ENCODE measurements at places on chromosomes 2 and 18. TPM values are rescaled to one million over a fixed set of nuclear protein-coding genes. Genes with fewer than 3 reads are reported as not detected.

DNA sequence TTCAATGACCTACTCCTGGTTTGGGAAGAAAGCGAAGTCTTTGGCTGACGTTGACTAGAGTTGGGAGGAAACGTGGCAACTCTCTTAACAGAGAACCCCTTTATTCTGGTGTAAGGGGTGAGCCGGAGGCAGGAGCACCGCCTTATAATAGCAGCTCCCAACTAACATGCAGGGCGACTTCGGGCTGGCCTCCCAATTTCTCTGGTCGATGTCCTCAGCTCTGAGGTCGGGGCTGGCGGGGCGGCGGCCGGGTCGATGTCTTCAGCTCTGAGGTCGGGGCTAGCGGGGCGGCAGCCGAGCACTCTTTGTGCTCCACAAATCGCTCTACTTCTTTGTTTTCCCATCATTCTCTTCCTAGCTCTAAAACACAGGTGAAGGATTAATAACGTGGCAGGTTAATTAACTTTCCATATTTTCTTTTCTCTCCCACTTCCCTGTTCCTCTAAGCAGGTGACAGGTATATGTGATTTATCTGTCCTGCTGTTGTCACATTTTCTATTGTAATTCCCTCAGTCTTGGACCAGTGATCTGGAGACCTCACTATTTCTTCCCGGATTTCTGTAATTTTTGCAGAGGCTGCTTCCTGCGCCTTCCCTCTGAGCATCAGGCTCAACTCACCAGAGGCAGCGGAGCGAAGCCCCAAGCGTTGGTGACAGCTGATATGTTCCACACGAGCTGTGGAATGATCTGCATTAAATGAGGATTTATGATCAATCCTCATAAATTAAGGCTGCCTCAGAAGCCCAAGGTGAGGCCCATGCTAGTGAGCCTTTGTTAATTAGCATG is 64.3 kb downstream of the ACKR3 start:
- DNase-seq = no peak

DNA sequence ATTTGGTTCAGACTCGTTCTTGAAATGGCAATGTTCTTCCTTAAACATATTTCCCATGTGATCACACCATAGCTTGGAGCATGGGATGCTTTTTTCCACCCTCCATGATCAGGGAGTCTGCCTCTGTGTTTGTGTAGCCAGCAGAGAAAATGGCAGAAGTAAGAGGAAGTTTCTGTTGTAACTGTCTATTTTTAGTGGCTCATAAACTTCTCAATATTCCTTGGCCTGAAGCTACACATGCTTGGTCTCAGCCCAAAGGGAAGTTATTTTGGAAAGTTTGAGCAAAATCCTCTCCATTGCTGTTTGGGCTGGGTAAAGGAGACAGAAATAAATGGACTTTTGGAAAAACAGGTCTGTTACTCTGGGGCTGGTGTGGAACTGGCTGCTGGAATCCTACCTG is 33.4 kb upstream of the ITGA6 start:
- no peak for DNase-seq

GRCh38 chr2:132669908-132670495 is at the start of gene LYPD1:
Gene LYPD1, minus strand, starts transcription at chr2:132670205. Its CDS starts 273 bp downstream, at chr2:132669932.
- DNase-seq = peak; percentile 67

- DNase-seq = no peak
Measured at GRCh38 chr2:63012541-63012940, 38.1 kb upstream of the OTX1 start.

DNA sequence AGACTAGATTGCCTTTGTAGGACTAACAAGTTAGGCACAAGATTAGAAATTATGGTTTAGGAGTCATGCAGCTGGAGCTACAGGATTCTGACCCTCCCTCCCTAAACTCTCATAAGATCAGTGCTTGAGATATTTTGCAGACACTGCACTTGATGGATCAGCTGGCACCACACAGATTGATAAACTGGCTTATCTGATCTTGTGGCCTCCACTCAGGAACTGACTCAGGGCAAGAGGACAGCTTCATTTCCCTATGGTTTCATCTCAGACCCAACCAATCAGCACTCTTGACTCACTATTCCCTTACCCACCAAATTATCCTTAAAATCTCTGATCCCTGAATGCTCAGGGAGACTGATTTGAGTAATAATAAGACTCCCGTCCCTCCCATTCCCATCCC is 152.3 kb downstream of the DIS3L2 start:
- DNase-seq = no peak

DNA sequence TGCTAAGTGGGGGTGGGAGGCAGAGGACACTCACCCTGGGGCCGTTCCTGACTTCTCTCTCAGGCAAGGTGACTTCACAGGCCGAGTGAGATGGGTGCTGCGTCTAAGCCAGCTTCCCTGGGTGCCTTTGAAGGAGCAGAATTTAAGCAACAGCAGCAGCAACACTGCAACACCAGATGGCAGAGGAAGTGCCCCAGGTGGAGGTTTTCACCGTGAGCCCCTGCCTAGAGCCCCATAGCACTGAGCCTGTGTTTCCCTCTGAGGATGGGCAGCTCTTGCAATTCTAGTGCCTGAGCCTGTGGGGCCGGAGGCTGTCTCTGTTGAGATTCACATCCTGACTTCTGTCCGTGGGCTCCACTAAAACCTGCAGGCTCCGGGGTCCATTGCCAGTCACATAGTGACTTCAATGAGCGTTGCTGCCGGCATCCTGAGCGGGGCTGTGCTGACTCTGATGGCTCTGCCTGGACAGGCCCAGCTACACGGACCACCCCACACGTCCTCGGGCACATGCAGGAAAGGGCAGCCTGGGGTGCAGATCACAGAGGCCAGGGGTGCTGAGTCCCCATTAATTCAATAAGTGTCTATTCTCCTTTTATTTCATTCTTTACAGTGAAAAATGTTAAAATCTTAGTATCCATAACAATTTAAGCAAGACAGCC is 218.8 kb downstream of the SNTG2 start:
- no peak for DNase-seq

The NXPH2 gene
- total RNA-seq = 4.8 TPM

- DNase-seq = no peak
Measured at GRCh38 chr2:155975734-155976133, 356.8 kb downstream of the NR4A2 start.

- DNase-seq = no peak
Measured at GRCh38 chr18:58738322-58738721, 67.1 kb downstream of the MALT1 start.
